Transverse colon (tissue), 4 donors: ENCODE measurements at places on chromosomes 16 and 17. TPM values are rescaled to one million over a fixed set of nuclear protein-coding genes. Genes with fewer than 3 reads are reported as not detected.

The ERI2 gene
- total RNA-seq, result 55.1 TPM

The ADAD2 gene
- total RNA-seq, result not detected

The GAS7 gene
- 17.1 TPM for total RNA-seq

The WDR59 gene
- 33.3 TPM for total RNA-seq

The TSPAN10 gene
- not detected for total RNA-seq

The SCNN1G gene
- total RNA-seq, result 70.0 TPM

The EVPLL gene
- total RNA-seq, result 7.0 TPM

DNA sequence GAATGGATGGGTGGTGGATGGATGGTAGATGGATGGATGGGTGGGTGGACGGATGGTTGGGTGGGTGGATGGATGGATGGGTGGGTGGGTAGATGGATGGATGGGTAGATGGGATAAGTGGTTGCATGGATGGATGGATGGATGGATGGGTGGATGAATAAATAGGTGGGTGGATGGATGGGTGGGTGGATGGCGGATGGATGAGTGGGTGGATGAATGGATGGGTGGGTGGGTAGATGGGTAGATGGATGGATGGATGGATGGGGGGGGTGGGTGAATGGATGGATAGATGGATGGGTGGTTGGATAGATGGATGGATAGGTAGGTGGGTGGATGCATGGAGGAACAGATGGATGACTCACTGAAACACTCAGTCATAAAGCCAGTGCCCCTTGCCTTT is 51.0 kb upstream of the FASN start:
- no peak overlapping the region for H3K4me3 ChIP-seq
- H3K27me3 ChIP-seq, result no peaks in the 10 kb centered on the region

DNA sequence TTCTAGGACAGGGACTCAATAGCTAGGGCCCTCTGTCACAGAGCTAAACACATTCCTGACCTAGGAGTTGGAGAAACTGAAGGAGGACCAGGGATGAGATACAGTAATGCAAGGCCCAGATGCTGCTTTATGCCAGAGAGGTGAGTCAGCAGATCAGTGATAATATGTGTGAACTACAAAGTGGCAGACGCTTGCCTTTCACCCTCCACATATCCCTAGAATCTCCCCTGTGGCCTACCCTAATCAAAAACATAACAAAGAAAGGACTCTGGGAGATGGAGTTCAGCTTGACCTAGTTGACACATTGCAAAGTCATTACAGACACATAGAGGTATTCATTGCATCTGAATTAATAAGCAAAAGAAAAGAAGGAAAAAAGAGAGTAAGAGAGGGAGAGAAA is 417.6 kb upstream of the DYNLRB2 start:
- H3K27me3 ChIP-seq, result no peaks in the 10 kb centered on the region
- H3K4me1 ChIP-seq, result no peaks in the 10 kb centered on the region
- no peak overlapping the region for H3K27ac ChIP-seq
- no peaks in the 10 kb centered on the region for H3K36me3 ChIP-seq
- DNase-seq, result no peak

DNA sequence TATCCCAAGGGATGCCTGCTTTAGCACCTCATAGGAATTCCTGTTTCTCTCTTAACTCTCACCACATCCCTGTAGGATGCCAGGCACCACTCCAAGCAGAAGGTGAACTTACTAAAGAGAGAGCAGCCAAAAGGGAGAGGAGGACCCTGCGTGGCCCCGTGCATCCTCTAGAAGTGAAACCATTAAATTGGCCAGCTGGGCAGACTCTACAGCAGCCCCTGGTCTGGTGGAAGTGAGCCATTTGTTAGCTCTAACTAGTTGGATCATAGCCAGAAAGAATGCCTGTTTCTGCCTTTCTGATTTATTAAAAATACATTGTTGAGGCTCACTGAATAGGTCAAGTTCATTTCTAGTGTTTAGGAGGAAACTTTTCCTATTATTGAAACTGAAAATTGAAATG is 22.3 kb downstream of the TMEM11 start:
- H3K4me3 ChIP-seq, result no peak overlapping the region
- DNase-seq, result no peak
- no peak overlapping the region for H3K27ac ChIP-seq
- H3K27me3 ChIP-seq, result no peaks in the 10 kb centered on the region
- no peaks in the 10 kb centered on the region for H3K36me3 ChIP-seq

DNA sequence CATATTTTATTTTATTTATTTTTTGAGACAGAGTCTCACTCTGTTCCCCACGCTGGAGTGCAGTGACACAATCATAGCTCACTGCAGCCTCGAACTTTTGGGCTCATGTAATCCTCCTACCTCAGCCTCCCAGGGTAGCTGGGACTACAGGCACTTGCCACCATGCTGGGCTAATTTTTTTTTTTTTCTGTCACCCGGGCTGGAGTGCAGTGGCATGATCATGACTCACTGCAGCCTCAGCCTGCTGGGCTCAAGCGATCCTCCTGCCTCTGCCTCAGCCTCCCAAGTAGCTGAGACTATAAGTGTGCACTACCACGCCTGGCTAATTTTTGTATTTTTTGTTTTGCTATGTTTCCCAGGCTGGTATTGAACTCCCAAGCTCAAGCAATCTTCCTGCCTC is 17.1 kb downstream of the UNC45B start:
- H3K36me3 ChIP-seq, result no peaks in the 10 kb centered on the region
- H3K4me3 ChIP-seq, result no peak overlapping the region
- no peaks in the 10 kb centered on the region for H3K27me3 ChIP-seq

DNA sequence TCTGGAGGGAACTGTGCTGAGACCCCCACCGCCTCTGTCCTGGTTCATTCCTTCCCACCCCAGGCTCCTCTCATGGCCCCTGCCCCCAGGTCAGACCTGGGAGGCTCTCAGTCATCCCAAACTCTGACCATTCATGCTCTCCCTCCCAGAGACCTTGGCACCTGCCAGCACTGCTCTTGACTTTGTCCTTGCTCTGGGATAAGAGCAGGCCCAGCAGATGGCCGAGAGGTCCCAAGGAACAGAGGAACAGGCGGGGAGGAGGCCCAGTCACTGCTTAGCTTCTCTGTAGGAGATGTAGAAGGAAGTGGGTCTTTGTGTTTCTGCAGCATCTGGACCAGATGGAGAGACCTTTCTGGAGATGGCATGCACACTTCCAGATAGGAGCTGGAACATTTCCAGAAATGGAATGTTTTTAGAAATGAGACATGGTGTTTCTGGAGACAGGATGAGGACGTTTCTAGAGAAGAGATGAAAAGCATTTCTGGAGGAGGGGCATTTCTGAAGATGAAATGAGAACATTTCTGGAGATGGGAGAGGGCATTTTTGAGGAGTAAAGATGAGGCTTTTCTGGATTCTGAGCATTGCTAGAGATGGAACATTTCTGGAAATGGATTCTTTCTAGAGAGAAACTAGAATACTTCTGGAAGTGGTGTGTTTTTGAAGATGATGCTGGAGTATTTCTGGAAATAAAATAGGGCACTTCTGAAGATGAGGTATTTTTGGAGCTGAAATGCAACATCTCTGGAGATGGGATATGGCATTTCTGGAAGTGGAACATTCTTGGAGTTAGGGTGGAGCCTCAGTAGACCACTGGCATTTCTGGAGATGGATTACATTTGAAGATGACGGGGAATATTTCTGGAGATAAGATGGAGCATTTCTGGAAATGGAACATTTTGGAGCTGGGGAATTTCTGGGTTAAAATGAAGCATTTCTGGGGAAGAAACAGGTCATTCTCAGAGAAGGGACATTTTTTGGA is 55.2 kb downstream of the RAI1 start:
- H3K27ac ChIP-seq, result no peak overlapping the region
- DNase-seq, result no peak
- H3K36me3 ChIP-seq, result no peaks in the 10 kb centered on the region
- no peak overlapping the region for H3K4me3 ChIP-seq
- no peaks in the 10 kb centered on the region for H3K27me3 ChIP-seq
- peaks cover 30% of the 10 kb centered on the region for H3K4me1 ChIP-seq

- no peak overlapping the region for H3K4me3 ChIP-seq
- H3K4me1 ChIP-seq, result no peaks in the 10 kb centered on the region
- DNase-seq, result no peak
- H3K36me3 ChIP-seq, result no peaks in the 10 kb centered on the region
- no peak overlapping the region for H3K27ac ChIP-seq
Measured at GRCh38 chr17:68347380-68347779, 56.1 kb downstream of the ARSG start.

DNA sequence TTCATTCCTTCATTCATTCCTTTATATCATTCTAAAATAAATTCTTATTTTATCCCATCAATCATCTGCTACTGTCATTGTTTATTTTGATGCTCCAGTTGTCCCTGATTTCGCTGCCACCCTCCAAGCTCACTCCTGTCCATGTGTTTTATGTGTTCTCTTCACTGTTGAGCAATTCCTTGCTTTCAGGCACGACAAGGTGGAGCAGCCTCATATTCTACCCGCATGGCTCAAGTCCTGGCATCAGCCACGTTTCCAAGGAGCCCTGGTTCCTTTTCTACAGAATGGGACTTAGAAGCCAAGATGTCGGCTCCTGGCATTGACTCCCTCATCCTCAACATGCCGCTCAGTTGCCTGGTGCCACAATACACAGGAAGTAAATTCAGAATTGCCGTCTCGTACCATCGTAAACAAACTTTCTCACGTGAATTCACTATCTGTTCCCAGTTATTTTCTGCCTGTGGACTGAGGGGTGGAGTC is 139.0 kb downstream of the RPTOR start:
- DNase-seq, result no peak
- no peak overlapping the region for H3K27ac ChIP-seq
- no peaks in the 10 kb centered on the region for H3K36me3 ChIP-seq
- H3K4me1 ChIP-seq, result no peaks in the 10 kb centered on the region
- no peaks in the 10 kb centered on the region for H3K27me3 ChIP-seq
- no peak overlapping the region for H3K4me3 ChIP-seq

DNA sequence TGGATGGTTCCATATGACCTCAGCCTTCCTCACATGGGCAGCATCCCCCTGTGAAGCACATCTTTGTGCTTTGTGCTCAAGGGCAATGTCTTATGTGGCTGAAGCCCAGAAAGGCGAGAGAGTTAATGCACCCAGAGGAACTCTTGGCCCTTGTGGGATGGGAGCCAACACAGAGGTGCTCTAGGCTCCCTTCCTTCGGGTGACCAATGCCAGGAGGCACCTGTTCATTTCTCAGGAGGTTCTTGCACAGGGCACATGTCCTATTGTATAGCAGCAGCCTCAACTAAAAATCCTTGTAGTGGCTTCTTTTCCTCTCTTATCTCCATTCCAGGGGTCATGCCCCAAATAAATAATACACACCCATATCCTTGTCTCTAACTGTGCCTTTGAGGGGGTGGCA is 83.7 kb upstream of the DNAH9 start:
- H3K36me3 ChIP-seq, result no peaks in the 10 kb centered on the region
- no peak overlapping the region for H3K4me3 ChIP-seq
- no peaks in the 10 kb centered on the region for H3K4me1 ChIP-seq
- DNase-seq, result no peak
- H3K27ac ChIP-seq, result no peak overlapping the region

GRCh38 chr17:60422162-60422665 is at the start of gene CHCT1:
Gene CHCT1 (plus strand): TSS chr17:60422489. CDS start chr17:60422593, 104 bp downstream.
- DNase-seq, result no peak
- peak within 1 kb of the TSS; percentile 41 for H3K27ac ChIP-seq

DNA sequence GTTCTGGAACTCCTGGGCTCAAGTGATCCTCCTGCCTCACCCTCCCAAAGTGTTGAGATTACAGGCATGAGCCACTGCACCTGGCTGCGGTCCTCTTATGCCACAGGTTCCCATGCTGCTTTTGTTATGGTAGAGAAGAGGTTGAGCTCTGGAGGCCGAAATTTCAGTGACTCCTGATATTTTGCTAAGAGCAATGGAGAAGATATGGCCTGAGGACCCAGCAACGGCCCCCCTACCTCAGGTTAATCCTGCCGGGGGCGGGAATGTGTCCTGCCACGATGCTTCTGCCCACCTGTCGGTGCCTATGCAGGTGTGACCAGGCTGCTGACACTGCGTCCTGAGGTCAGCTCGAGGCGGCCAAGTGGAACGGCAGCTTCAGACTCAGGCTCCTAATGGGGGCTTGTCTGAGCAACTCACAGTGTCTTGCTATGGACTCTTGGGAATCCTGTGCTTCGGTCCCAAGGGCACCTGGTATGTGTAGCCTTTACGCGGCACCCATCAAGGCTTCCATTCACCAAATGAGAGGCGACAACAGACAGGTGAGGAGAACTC is 7.6 kb upstream of the SEC14L1 start:
- no peaks in the 10 kb centered on the region for H3K27me3 ChIP-seq
- no peak overlapping the region for H3K27ac ChIP-seq
- DNase-seq, result no peak
- no peaks in the 10 kb centered on the region for H3K36me3 ChIP-seq

- H3K27ac ChIP-seq, result peak overlapping the region; percentile 77
- no peaks in the 10 kb centered on the region for H3K36me3 ChIP-seq
- peak; percentile 25 for DNase-seq
- H3K4me3 ChIP-seq, result no peak overlapping the region
Measured at GRCh38 chr17:49691086-49691676, 13.3 kb upstream of the SPOP start.

DNA sequence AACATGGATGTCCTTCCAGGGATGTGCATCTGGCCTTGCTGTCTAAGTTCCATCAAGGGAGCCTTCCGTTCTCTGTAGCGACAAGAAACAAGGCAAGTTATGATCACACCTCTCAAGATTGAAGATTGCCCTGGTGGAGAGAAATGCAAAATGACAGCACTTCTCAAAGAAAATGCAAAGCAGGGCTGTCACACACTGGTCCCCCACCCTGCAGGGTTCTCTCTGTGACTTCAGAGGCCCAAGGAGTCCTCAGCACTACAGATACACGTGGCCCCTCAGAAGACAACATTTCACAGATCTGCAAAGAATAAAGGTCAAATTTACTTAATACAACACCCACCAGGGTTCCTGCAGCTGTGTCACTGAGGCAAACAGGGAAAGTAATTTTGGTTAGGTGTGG is 60.7 kb upstream of the TEX2 start:
- H3K36me3 ChIP-seq, result no peaks in the 10 kb centered on the region
- no peak for DNase-seq
- no peak overlapping the region for H3K4me3 ChIP-seq
- H3K27me3 ChIP-seq, result no peaks in the 10 kb centered on the region
- H3K27ac ChIP-seq, result no peak overlapping the region

GRCh38 chr17:39667945-39668924 is at the start of gene PNMT:
Gene PNMT (plus strand): TSS chr17:39668453. CDS start chr17:39668476, 23 bp downstream.
- peaks cover 58% of the 10 kb centered on the region for H3K27me3 ChIP-seq
- DNase-seq, result peak; percentile 81
- peaks cover 46% of the 10 kb centered on the region for H3K4me1 ChIP-seq
- H3K27ac ChIP-seq, result no peak within 1 kb of the TSS
- peak within 1 kb of the TSS; percentile 55 for H3K4me3 ChIP-seq

GRCh38 chr17:36152639-36153120 is 23.8 kb downstream of the TBC1D3B start:
- H3K4me3 ChIP-seq, result no peak overlapping the region
- DNase-seq, result no peak
- peaks cover 22% of the 10 kb centered on the region for H3K27me3 ChIP-seq
- H3K4me1 ChIP-seq, result no peaks in the 10 kb centered on the region
- no peak overlapping the region for H3K27ac ChIP-seq
- no peaks in the 10 kb centered on the region for H3K36me3 ChIP-seq

GRCh38 chr17:41421116-41421515 is 3.3 kb downstream of the KRT37 start:
- no peaks in the 10 kb centered on the region for H3K27me3 ChIP-seq
- no peak overlapping the region for H3K27ac ChIP-seq
- H3K36me3 ChIP-seq, result no peaks in the 10 kb centered on the region
- no peak overlapping the region for H3K4me3 ChIP-seq
- no peaks in the 10 kb centered on the region for H3K4me1 ChIP-seq

GRCh38 chr17:17849147-17849820 is 12.5 kb upstream of the SREBF1 start:
- DNase-seq, result peak; percentile 67
- no peak overlapping the region for H3K4me3 ChIP-seq
- no peaks in the 10 kb centered on the region for H3K27me3 ChIP-seq
- H3K4me1 ChIP-seq, result peaks cover 16% of the 10 kb centered on the region
- H3K27ac ChIP-seq, result peak overlapping the region; percentile 82
- no peaks in the 10 kb centered on the region for H3K36me3 ChIP-seq
